ENCODE measurements at places on chromosomes 3 and 15.

- no peak for DNase-seq
Observed at GRCh38 chr15:89893027-89893426, 767 bp downstream of the AP3S2 start.

GRCh38 chr3:12231431-12231830 lies 57.4 kb upstream of the PPARG start:
- DNase-seq = no peak

- DNase-seq = no peak
Observed at GRCh38 chr3:54165865-54166264, 43.5 kb downstream of the CACNA2D3 start.

DNA sequence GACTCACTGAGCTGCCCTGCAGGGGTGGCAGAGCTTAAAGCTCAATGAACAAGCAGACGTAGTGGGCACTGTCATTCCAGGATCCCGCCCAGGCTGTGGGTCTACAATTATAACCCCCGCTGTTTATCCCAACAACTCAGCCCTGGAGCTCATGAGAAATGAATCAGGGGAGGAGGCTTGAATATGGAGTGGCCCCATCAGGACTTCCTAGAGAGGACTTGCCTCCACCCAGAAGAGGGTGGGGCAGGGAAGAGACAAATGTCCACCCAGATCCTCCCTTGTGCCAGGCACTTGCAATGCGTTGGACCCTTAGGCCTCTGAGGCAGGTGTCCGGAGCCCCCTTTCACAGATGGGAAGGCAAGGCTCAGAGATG lies 33.0 kb downstream of the SLC6A20 start:
- no peak for DNase-seq

DNA sequence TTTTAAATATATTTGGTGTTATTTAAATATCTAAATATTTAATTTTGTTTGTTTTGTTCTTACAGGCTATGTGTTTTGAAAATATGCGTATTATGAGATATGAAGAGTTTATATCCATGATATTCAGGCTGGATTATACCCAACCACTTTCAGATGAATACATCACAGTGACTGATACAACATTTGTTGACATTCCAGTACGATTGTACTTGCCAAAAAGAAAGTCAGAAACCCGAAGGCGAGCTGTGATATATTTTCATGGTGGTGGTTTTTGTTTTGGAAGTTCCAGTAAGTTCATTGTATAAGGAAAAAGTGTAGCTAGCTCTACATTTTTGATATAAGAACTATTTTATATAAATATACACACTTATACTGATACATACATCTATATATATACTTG lies 6.9 kb downstream of the AADACL2 start:
- DNase-seq = no peak

GRCh38 chr3:157134620-157135191 lies 25.2 kb downstream of the CCNL1 start:
- no peak for DNase-seq

- no peak for DNase-seq
Observed at GRCh38 chr15:81511138-81511537, 137.1 kb upstream of the TMC3 start.

- no peak for DNase-seq
Observed at GRCh38 chr3:147630921-147631415, 221.8 kb downstream of the ZIC1 start.

DNA sequence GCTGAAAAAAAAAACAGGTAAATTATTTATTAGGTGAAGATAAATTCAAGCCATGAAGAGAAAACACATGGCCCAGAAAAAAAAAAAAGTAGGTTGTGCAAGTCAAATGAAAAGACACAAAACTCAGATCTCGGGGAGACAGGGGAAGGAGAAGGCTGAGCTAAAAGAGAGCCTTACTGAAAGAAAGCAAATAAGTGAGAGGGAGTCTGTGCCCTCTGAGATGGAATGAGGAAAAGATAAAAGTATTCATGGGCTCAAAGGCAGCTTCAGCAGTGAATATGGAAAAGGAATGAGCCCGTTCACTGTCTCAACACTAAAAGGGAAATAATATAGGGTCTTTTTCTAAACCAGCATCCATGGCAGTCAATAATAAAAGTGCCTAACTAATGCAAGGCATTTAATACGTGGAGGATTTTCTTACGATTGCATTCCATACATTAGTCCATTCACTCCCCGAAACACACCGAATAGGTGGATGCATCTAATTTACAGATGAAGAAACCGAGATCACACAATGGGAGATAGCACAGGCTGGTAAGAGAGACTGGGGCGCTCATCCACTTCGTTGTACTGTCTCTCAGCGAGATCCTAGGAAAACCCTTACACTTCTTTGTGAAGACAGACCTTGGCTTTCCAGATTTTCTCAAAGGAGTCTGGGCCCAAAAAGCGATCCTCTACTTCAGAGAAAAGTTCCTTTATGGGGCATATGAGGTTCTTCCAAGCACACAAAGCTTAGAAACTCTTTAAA lies 1.1 kb downstream of the TFDP2 start:
- no peak for DNase-seq

DNA sequence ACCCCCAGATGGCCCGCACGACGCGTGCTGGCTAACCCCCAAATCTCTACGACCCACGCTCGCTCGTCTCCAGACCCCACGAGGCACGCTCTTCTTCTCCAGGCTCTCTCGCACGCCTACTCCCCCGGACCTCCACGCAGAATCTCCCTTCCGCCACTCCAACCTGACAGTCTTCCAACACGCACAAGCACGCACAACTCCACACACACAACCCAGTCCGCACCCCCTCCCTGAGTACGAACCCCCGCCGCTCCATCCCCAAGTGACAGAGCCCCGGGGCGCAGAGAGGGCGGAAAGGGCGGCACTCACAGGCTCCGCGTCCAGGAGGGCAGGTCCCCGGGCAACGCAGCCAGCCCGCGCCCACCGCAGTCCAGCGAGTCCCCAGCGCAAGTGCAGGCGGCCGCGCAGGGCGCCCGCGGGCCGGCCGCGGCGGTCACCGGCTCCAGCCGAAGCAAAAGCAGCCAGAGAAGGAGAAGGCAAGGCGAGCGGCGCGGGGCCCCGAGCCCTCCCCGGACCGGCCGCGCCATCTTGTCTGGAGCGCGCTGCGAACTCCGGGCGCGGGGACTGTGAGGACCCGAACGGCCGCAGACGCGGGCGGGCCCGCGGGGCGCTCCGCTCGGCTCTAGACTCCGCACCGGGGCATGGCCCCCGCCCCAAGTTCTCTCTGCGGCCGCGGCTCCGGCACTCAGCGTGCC lies 794 bp downstream of the LRIG1 start:
- DNase-seq = no peak

DNA sequence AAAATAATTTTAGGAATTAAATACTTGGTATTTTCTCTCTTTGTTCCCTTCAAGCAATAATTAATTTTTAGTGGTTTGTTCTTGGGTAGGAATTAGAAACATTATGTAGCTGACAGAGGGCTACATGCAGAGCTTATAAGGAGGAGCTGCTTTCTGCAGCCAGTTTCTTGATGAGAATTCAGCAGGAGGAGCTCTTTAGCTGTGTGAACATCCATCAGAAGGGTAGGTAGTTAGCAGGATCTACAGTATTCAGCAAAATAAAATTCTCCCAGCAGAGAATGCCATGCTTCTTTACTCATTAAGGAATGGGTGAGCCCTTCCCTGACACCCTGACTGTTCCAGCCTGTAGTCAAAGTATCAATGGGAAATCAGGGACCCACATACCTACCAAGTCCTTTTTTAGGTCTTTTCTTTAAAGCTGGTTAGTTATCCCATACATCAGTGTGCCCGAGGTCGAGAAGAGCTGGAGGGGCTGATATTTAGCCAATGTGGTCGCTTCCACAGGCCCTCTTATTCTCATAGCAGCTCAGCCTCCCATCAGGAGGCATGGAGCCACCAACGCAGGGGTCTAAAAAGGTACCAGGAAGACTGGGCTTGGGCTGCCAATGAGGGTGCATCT lies 54.0 kb downstream of the KCNAB1 start:
- DNase-seq = no peak

GRCh38 chr15:89138999-89139612 lies 50.9 kb downstream of the ABHD2 start:
- no peak for DNase-seq

GRCh38 chr3:27105904-27106303 lies 263.3 kb downstream of the NEK10 start:
- DNase-seq = no peak

GRCh38 chr3:18282507-18282906 lies 142.6 kb downstream of the SATB1 start:
- DNase-seq = no peak

- DNase-seq = no peak
Observed at GRCh38 chr3:163730684-163731083, 1347.6 kb downstream of the SI start.

- no peak for DNase-seq
Observed at GRCh38 chr3:43331381-43331780, 45.0 kb downstream of the SNRK start.

DNA sequence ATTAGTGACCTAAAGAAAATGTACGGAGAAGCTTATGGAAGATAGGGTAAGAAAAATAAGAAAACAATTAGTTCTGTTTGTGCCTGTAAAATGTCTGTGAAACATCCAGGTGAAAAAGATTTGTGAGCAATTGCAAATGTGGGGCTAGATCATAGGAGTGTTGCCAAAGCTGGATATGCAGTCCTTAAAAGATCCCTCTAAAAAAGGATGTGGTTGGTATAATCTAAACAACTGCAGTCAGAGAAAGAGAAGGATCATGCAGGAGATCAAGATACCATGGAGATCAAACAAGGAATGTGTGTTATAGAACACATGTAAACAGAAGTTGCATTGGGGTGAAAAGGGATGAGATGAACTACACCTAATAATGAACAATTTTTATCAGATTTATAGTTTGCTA lies 116.8 kb downstream of the ALCAM start:
- no peak for DNase-seq

- no peak for DNase-seq
Observed at GRCh38 chr3:3503411-3503810, 295.8 kb upstream of the LRRN1 start.

DNA sequence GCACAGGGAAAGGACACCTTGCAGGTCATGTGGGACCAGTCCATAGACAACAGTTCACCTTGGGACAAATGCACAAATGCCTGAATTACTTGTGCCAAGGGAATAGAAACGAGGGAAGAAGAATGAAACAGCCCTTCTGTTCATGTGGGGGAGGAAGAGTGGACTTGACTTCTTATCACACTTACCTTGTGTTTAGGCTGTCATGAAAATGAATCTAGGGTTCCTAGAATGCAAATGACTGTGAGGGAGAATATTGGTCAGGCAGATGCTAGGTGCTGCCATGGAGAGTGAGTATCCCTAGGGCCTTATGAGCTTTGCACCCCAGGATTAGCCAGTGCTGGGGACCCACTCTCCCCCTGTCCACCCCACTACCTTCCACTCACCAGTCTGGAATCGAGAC lies 11.0 kb upstream of the PRKAR2A start:
- DNase-seq = no peak

- DNase-seq = no peak
Observed at GRCh38 chr15:30877070-30877469, 26.6 kb upstream of the FAN1 start.

- no peak for DNase-seq
Observed at GRCh38 chr3:44110648-44111047, 131.0 kb upstream of the TOPAZ1 start.

DNA sequence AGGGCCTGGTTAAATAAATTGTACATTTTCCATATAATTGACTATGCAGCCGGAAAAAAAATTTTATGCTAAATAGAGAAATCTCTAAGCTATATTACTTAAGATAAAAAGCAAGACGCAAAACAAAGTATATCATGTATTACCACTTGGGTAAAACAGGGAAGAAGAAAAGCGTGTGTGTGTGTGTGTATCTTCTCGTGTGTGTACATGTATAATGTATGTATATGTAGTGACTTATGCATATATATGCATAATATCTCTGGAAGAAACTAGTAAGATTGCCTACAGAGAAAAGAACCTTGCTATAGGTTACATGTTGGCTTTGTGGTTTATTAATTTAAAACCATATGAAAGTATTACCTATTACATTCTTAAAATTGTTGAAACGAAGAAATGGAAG lies 19.0 kb downstream of the KNL1 start:
- no peak for DNase-seq

DNA sequence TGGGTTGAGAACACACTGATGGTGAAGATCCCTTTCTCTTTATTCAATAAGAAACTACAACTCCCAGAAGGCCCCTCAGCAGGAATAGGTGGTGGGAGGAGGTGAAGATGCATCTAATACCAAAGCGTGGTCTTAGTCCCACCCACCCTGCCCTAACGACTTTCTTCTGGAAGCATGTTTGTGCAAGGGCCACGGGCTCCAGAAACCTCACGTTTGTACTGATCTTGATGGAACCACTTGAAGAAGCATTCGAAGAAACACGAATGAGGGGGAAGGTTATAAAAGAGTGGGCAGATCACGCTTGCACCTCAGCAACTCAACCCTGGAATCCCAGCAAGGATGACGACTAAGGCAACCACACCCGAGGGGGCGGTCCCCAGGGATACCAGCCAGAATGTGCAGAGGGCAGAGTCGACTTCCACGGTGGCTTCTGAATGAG lies 10.6 kb upstream of the SLC25A36 start:
- no peak for DNase-seq

DNA sequence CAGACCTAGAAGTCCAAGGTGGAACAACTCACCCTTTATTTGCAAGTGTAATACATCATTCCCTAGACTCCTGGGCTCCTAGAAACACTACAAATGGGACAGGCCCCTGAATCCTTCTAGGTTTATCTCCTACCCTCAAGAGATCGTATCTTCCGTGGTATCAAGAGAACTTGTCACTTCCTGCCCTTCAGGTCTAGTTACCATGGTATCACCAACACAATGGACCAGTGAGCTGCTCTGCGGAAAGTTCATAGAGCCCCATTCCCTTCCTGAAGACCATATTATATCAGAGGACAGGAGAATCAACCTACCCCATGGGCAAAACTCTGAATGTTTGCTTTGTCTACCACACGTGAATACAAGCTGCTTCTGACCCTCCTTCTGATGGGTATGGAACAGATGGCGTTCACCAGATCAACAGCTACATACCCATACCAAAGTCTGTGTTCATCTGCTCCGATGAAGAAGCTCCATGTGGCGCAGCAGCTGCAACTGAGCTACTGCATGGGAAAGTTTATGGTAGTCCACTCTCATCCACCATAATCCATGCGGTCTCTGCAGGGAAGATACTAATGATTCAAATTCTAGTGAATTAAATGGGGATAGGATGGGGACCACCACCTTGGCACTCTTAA lies 84.6 kb upstream of the KLF13 start:
- no peak for DNase-seq

GRCh38 chr3:150736903-150737832 lies 25.8 kb downstream of the SIAH2 start:
- no peak for DNase-seq

- no peak for DNase-seq
Observed at GRCh38 chr15:73818308-73818985, 54.9 kb upstream of the TBC1D21 start.

GRCh38 chr3:175270198-175270837 lies 411.2 kb downstream of the NAALADL2 start:
- no peak for DNase-seq
